Motor neuron (in vitro differentiated cells): ENCODE measurements at places on chromosomes 13 and 19. TPM values are rescaled to one million over a fixed set of nuclear protein-coding genes. Genes with fewer than 3 reads are reported as not detected.

DNA sequence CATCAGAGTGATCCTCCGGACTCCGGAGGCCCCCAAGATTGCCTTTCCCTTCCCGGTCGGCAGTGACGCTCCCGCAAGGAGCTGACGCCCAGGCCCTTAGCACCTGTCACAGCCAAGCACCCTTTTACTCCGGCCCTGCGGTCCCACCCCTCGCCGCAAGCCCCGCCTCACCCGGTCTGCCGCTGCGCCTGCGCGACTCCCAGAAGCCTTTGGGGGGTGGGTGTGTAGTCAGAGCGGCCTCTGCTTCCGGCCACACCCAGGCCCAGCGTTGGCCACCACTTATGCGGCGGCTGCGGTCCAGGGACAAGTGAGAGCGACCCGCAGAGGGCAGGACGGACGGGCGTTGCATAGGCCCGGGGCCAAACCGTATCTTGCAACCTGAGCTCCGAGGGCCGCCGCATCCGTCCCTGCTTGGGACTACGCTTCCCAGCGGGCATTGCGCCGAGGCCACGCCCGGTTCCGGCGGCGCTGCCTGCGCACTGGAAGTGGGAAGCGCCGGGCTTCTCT is 441 bp upstream of the ZFP28 start:
- no peak for ATAC-seq

The RTBDN gene
- total RNA-seq, result 1.9 and 2.4 TPM in 2 replicates

DNA sequence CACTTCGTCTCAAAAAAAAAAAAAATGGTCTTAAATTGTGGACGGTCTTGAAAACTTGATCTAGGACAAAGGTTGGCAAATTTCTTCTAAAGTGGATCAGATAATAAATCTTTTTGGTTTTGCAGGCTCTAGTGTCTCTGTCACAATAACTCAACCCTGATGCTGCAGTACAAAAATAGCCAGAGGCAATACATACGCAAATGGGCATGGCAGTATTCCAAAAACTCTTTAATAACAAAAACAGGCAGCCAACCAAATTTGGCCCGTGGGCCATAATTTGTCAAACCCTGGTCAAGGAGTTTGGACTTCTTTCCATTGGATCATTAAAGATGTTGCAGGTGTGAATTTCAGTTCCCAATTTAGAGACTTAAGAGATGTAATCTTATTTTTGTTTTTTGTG is 93.5 kb upstream of the MRI1 start:
- ATAC-seq, result no peak

DNA sequence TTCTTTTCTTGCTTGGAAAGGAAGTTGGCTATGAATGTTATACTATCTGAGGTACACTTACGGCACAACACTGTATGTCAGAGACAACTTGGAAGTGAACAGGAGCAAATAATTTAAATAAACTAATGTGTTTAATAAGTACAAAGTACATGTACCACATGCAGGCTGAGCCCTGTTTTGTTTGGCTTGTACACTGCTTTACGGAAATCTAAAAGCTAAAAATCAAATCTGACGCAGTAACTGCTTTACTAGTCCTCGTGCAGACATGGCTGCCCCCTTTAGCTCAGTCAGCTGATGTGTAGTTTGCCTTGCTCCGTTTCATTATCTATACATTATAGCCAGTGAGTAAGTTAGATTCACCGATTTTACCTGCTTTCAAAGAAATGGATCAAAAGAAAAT is 36.5 kb downstream of the TDRD3 start:
- no peak for ATAC-seq

The PCDH17 gene
- 14.1 and 15.2 TPM in 2 replicates for total RNA-seq

The ZSCAN22 gene
- total RNA-seq, result 3.3 and 3.6 TPM in 2 replicates

The ACP7 gene
- total RNA-seq, result not detected in 2 replicates

DNA sequence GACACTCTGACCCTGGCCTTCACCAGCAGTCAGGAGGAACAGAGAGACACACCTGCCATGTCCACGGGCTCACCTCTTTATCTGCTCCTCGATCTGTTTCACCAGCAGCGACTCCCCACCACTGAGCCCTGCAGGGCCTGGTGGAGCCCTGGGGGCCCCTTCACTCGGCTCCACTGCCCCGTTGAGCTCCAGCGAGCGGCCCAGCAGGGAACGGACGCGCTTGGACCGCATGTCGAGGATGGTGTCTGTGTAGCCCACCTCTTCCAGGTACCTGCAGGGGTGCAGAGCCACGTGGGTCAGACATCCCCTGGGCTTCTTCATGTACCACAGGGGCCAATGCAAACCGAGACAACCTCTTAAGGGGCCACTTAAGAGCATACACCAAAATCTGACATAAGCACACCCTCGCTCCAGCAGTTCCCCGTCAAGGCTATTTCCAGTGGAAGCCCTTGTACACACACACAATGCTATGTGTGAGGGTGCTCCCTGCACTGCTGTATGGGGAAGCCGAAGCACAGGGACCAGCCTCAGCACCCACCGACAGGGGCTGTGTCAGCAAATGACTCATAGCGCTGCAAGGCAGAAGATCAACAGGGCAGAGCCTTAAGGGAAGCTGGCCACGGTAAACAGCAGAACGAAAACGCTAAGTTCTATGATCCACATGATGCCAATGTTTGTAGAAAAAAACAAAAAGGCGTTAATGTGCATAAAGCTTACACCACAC is 12.7 kb upstream of the FKRP start:
- ATAC-seq, result no peak

- ATAC-seq, result no peak
These were observed 15.7 kb downstream of the FAM124A start for GRCh38 chr13:51237887-51238286.

The GSX1 gene
- total RNA-seq, result 0.15 and 0.22 TPM in 2 replicates

DNA sequence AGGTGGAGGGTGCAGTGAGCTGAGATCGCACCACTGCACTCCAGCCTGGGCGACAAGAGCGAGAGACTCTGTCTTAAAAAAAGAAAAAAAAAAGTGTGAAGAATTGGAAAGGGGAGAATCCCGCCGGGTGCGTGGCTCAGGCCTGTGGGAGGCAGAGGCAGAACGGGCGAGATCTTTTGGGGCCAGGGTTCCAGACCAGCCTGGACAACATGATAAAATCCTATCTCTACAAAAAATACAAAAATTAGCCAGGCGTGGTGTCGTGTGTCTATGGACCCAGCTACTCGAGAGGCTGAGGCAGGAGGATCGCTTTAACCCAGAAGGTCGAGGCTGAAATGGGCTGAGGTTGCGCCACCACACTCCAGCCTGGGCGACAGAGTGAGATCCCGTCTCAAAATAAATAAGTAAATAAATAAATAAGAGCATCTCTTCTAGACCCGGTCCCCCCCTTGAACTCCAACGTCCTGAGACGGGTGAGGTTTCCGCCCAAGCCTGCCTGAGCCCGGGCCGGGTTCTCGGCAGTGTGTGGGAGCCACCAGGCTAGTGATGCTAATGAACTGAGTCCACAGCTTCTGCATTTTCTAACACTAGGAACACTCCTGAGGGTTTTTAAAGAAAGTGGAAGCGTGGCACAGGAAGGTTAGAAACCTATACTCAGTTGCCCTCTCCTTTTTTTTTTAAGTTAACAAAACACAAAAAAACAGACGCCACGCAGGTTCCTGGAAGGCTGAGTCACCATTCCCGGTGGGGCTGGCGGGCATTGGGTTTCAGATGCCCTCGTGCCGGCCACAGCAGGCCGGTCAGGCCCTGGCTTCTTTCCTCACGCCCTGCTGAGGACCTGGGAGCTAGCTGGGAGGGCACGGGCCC is 22.0 kb downstream of the GPX4 start:
- ATAC-seq, result no peak

GRCh38 chr13:47901441-47901840 is 99.6 kb downstream of the SUCLA2 start:
- ATAC-seq, result no peak

- ATAC-seq, result no peak
These were observed 5.7 kb downstream of the PGPEP1 start for GRCh38 chr19:18346091-18346490.
